NCI-H2081 (cell line): ENCODE measurements at places on chromosomes 1 and 21.

- DNase-seq: no peak
Measured at GRCh38 chr1:171664976-171665375, 12.5 kb upstream of the MYOC start.

DNA sequence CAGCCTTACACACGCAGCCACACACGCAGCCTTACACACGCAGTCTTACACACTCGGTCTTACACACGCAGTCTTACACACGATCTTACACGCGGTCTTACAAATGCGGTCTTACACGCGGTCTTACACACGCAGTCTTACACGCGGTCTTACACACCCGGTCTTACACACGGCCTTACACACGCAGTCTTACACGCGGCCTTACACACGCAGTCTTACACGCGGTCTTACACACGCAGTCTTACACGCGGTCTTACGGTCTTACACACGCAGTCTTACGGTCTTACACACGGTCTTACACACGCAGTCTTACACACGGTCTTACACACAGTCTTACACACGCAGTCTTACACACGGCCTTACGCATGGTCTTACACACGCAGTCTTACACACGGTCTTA is 111.9 kb downstream of the PRDM16 start:
- DNase-seq: no peak

DNA sequence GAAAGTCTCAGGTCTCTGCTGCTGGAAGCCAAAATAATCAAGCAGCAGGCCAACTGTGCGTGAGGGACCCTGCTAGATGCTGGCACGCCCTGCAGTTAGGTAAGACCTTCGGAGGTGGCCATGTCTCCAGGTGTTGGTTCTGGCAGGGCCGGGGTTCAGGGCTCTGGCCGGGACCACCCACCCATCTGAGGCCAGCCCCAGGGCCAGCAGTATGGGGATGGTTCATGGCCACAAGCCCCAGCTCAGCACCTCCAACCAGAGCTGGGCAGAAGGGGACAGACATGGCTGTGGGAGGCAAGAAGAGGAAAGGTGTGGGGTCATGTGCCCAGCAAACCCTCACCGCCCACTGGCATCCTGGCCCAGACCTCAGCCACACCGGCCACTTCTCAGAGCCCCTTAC is 23.3 kb downstream of the LRP8 start:
- DNase-seq: no peak

GRCh38 chr1:18319099-18319498 is 161.6 kb upstream of the KLHDC7A start:
- no peak for DNase-seq

DNA sequence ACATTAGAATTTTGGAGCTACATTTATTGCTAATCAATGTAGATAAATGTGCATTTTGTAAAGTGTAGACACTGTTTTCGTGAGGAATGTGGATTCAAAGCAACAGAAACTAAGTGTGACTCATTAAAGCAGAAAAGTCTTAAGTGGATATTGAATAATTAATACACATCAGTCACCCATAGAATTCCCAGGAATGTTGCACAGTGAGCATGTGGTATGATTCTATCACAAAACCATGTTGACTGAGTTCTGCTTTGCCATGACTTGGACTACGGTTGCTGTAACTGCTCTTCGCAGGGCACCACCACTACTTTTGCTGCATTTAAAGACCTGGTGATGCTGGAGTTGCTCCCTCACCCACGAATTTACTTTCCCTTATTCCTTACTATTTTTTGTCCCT is 471.8 kb downstream of the KCNT2 start:
- DNase-seq: no peak

DNA sequence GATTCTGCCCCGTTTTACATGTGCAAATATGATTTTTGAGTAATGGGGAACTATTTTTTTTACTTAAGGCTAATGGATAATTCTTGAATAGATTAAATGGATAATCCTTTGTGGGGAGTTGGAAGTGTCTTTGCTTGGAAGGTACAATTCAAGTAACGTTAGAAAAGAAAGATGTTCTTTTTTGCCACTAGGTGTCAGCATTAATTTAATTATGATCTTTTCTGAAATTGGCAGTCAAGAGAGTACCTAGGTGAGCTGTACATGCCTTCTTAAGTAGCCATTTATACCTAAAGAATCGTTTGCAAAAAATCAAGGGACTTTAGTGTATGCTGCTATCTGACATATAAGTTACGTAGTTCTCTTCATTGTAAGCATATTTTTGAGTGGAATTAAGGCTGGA is 2.2 kb downstream of the FBXO28 start:
- peak; percentile 70 for DNase-seq

DNA sequence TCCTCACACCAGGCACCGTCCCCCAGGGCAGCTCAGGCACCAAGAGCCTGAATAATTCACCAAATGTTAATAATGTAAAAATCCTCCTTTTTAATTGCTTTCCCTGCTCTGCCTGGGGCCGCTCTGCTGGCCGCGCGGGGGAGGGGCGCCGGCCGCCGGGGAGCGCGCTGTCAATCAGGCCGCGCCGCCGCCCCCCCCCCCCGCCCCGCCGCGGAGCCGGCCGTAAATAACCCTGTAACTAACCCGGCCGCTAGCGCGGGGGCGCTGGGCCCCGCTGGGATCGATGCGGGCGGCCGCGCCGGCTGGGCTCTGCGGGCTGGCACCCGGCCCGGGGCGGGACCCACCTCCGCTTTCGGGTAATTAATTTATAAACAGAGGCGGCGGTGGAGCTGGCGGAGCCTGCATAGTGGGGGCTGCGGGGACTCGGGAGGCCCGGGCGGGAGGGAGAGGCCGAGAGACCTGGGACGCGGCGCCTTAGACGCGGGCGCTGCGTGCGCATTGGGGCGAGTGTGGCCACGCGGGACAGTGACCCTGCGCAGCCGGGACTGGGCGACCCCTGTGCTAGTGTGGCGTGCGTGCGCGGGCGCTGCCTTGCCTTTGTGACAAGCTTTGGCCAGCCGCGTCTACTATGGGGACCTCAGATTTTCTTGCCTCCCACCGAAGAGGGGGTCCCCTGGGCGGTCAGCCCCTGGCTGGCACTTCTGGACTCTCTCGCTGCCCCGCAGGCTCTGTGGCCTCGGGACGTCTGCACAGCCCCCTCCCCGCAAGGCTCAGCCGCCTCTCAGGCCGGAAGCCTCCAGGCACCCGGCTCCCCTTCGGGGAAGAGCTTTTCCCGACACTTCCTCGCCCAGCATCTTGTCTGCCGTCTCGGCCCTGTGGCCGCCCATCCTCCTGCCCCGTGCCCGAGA is 16.6 kb downstream of the SAMD11 start:
- DNase-seq: peak; percentile 90
